ENCODE measurements at places on chromosomes 5 and 9.

- DNase-seq: no peak
These were observed 8.9 kb downstream of the LARS1 start for GRCh38 chr5:146173597-146173996.

- no peak for DNase-seq
These were observed 584.3 kb downstream of the CAAP1 start for GRCh38 chr9:26308328-26308727.

- DNase-seq: no peak
These were observed 103.5 kb downstream of the RNF180 start for GRCh38 chr5:64269164-64269563.

- DNase-seq: no peak
These were observed 910.2 kb downstream of the TAF11L14 start for GRCh38 chr5:18544421-18544820.

DNA sequence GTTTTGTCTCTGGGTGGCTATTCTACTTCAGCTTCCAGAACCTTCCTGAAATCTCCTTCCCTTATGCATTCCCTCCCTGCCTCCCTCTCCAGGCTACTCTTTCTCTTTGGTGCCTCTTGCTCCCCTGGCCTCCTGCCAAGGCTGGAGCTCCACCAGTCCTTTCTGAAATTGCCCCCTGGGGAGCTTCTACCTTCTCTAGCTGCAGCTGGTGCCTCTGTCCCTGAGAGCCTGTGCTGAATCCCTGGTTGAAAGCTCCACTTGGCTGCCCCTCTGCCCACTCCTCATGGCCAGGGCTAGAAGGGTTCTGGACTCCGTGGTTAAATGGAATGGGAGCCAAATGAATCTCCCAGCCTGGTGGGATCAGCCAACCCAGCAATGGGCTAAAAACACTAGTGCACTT lies 80.1 kb downstream of the COL15A1 start:
- DNase-seq: peak; percentile 42

DNA sequence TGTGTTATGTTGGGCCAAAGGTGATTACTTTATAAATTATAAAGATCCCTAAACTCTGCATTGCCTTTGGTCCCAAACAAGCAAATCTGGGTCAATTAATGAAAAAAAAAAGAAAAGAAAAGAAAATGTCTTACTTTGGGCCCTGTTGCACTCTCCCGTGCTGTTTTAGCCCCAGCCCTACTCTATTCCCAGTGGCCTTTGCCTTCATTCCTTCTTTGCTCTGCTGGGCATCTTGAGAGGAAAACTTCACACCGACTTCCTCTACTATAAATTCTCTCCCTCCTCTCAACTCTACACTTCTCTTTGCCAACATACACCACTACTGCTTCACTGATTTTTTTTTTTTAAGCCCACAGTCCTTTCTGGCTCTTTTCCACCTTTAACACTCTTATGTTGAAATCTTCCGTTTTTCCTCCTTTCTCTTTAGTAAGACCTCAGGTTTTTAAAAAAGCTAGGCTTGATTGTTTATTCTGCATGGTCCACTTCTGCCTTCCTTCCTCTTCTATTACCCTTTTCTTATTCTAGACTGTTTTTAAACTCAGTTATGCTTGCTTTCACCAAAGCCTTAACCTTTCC lies 4.5 kb upstream of the MSMP start:
- no peak for DNase-seq

GRCh38 chr5:39058178-39058921 lies 15.8 kb downstream of the RICTOR start:
- no peak for DNase-seq

DNA sequence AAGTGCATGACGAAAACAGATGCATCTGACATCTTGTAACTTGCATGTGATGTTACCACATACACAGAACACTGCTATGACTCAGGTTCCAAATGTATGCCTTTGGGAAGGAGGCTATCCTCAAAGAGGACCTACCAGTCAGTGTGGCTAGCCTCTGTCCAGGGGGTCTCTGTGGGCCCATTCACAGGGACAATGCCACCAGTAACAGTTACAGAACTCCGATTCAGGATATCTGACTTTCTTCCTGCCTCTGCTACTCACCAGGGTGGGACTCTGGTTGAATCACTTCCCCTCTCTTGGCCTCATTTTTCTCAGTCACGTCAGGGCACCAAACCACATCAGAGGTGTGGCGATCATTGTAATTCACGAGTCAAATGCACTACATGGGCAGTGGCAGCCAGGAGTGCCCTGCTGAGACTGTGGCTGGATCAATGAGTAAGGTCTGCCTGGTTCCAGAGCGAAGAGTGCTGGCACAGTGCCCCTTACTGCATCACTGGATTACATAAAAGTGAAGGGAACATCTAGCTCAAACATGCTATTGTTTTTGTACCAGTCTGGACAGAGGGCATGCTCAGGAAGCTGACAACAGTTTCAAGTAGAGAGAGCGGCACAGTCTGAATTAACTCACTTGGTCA lies 13.2 kb downstream of the ATOX1 start:
- DNase-seq: no peak

DNA sequence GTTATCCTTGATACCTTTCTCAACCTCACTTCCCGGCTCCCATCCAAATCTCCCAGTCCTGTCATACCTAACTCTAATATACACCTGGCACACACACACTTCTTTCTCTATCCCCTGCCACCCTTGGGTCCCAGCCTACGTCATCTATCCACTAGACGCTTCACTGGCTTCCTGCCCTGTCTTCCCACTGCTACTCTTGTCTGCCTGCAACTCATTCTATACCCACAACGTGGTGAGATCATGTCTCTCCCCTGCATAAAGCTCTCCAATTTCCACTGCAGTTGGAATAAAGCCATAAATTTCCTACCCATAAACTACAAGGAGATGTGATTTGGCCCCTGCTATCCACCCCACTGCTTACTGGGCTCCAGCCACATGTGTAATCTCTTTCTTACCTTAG lies 93.5 kb downstream of the JMY start:
- no peak for DNase-seq

- DNase-seq: no peak
These were observed 9.1 kb upstream of the CDC42SE2 start for GRCh38 chr5:131254741-131255140.
